ENCODE measurements at places on chromosomes 2 and 18.

DNA sequence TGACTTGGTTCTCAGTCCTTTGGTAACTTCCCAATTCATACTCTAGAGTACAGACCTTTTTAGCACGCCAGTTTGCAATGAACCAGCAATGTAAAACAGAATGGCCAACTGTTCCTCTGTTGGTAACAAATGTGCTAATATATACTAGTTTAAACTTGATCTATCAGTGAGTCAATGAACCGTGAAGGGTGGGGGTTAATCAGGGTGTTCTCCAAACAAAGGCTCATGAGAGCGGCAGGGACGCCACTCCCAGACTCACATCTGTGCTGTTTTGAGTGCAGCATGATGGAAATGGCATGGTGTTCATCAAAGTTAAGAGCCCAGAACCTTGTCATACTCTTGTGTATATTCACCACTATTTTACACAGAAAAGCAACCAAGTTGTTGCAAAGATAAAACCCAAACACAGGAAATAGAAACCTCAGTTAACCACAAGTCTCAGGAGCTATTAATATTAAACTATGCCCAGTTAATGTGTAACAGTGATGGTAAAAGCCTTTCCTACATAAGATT lies 70.3 kb downstream of the CERKL start:
- no peak for DNase-seq

- no peak for DNase-seq
Observed at GRCh38 chr2:239000089-239000488, 152.2 kb downstream of the TWIST2 start.

DNA sequence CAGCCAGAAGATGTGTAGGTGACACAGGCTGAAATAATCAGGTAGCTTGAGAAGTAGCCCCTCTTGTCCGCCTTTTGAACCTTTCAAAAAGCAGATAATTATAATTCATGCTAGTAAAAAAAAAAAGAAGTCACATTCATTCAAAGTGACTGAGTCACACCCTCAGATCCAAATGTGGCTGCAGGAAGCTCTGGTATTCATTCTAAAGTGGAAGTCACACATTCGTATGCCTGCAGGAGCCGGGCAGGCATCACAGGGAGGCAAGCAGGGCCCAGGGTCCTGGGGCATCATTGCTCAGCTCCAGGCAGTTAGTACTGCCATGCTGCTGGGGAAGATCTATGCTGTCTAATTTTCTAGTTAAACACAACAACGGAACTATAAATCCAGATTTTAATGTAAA lies 21.7 kb upstream of the RAB11FIP5 start:
- no peak for DNase-seq

DNA sequence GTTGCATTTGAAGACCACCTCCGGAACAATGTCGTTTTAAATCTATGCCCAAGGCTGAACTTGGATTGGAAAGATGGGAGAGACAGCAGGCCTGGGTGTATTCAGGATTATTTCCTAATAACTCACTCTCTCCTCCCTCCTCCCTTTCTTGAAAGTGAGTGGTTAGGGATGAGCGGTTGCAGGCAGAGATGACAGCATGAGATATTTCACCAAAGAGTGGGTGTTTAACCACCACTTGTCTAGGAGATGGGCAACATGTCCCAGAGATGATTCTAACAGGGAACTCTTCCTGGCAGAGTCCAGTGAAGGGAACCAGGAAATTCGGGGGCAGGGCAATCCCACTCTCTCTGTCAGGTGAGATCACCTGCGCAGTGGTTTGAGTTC lies 123.2 kb downstream of the KCTD1 start:
- no peak for DNase-seq

DNA sequence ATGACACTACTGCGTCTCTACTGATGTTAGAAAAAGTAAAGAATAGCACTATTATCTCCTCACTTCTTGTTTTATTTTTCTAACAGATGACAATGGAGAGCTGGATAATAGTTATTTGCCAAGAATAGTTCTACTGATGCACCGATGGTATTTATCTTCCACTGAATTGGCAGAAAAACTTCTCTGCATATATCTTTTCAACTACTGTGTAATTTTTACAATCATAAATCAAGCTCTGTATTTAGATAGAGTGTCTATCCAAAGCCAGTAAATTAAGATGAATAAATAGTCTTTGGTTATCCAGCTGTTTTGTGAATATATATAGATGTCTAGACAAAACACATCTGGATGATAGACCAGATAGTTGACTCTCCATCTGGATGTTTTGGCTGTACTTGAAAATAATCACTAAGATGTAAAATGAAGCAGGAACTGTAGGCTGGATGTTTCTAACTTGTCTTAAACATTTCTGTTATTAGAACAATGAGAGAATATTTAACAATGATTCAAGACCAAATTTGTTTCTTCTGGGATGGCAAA lies 40.1 kb downstream of the RASGRP3 start:
- no peak for DNase-seq

DNA sequence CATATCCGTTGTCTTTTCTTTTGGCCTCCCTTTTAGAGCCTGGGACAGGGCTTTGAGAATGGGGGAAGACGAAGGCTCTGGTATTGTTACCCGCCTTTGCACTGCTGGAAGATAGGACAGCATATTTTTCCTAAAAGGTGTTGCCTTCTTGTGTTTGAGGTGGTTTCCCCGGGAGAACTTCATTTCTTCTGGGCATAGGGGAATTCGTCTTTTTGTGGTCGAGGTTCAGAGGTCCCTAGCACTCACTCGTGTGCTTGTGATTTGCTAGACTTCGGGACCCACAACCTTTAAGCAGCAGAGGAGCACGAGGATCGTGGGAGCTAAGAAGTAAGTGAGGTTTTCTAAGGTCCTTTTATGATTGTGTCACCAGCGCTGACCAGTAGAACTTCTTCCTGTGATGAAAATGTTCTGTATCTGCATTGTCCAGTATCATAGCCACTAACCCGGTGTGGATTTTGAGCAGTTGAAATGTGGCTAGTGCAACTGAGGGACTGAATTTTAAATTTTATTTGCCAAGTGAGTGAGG lies 611 bp downstream of the ZNF512 start:
- no peak for DNase-seq

DNA sequence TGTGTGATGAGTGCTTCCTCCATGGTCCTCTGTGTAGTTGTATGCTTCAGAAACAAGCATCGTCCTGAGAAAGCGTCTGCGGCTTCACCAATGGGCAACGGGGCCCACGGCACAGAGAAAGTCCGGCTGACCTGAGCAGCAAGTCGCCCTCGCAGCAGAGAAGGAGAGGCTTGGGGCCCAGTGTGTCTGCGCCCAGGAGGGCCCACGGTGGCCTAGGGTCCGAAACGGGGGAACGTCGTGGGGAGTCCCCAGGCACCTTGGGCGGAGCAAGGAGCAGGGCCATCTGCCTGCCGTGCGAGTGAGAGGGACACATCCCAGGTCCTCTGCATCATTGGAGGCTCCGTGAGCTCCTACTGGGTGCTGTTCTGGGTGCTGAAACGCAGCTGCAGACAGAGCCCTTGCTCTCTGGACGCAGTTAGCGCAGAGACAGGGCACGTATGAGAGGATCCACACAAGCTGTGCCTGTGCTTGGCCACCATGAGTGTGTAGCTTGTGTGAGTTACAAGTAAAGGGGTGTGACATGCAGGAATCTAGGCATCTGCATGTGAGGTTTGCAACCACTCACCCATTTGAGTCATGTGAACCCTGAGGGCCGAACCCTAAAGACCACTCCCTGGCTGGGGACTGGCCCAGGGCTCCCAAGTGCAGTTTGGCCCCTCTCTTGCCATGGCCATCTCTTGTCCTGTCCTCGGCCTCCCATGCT lies 10.6 kb downstream of the GPC1 start:
- DNase-seq, result no peak

GRCh38 chr2:24855022-24855622 lies 61.9 kb downstream of the CENPO start:
- DNase-seq, result no peak

DNA sequence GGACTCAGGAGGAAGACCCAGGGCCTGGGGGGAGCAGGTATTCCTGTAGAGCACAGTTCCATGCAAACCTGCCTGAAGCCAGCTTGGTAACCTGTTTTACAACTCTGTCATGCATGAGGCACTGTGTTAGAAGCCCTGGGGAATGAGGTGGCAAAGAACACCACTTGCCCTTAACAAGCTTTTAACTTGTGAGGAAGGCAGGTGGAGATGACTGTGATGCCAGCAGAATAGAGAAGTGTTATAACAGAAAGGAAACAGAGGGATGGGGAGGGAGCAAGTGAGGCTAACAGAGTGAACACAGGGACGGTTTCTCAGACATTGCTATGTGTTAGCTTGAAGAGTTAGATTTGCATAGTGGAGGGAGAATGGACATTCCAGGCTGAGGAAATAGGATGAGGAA lies 11.5 kb upstream of the IL1A start:
- no peak for DNase-seq

GRCh38 chr2:20179755-20180594 lies 45.0 kb downstream of the SDC1 start:
- DNase-seq, result no peak

GRCh38 chr2:172430678-172431077 lies 3.3 kb downstream of the ITGA6 start:
- no peak for DNase-seq

DNA sequence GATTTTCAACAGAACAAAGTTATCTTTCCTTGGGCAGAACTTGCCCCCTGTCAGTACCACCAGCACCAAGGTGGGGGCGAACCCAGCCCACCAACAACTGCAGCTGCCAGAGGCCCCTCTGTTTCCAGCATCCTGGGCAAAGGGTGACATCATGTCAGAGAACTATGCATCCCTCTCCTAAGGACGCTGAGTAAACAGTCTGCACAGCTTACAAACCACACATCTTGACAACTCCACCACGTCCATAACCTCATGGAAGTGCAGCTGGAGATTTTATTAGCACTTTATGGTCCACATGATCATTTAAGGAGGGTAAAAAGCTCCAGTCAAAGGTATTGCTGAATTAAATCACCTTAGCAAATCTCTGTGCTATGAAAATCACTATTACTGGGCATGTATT lies 40.4 kb downstream of the PIEZO2 start:
- no peak for DNase-seq

GRCh38 chr2:186422226-186422625 lies 63.8 kb upstream of the ZC3H15 start:
- no peak for DNase-seq

GRCh38 chr2:187404431-187405110 lies 43.5 kb downstream of the CALCRL start:
- DNase-seq, result no peak

DNA sequence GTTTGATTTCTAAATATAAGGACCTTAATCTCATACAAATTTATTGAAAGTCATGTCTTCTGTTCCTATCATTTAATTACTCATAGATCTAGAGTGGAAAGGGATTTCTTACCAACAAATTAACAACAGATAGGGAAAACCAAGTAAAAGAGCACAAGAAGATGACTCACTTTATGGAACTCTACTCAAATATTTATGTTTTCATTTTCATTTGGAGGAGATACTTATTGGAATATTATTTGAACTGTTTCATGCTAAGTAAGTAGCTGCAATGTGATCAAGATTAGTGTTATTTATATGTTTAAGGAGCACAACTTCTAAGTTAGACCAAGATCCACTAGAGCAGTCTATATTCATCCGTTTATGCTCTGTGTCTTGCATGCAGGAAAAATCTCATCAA lies 1.3 kb downstream of the NT5C1B start:
- DNase-seq, result no peak

GRCh38 chr2:11699686-11700670 lies 30.0 kb upstream of the NTSR2 start:
- no peak for DNase-seq

Data from stimulated activated CD8-positive, alpha-beta memory T cell treated with anti-CD3 and anti-CD28 coated beads, Interleukin-4, amount 100 ng/mL, for 1 hour (primary cell).